ENCODE measurements at places on chromosomes 16 and 17.

- ATAC-seq, result no peak
Observed at GRCh38 chr17:79966681-79967080, 69.0 kb downstream of the TBC1D16 start.

DNA sequence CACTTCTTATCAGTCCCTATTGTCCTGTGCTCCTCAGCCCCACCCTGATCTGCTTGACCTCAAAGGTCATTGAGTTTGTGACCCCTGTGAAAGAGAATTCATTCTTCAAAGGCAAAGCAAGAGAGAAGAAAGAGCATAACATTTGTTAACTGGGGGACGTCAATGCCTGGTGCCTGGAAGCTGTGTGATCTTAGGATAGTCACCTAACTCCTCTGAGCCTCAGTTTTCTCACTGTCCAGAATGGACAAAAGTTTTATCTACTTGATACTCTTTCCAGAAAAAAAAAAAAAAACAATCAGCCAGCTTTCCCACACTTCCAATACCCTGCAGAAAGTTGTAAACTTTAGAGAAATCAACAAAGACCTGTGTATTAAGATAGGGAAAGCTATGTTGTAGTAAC lies 173.1 kb downstream of the C16orf78 start:
- no peak for ATAC-seq

DNA sequence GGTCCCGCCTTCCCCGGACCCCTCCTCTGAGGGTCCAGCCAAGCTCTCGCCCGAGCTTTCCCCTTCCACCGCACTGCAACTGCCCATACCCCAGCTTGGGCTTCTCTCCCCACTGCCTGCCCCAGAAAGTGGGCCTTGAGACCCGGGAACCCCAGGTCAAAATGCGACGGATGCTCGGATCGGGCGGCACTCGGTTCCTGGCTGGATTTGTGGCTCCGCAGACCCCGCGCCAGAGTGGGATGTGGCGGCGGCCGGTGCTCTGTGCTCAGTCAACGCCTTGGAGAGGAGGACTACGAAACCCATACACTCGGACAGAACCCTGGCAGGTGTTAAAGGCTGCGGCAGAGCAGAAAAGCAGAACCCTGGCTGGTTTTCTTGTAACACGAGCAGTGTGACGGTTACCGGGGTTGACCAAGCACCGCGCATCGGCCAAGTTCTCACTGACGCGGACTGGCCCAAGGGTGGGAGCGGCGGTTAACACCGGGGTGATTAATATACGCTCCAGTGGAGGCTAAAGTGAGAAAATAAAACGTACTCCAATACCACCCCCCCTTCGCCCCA lies 885 bp upstream of the SLFN13 start:
- ATAC-seq, result peak; percentile 55

GRCh38 chr16:322476-323143 lies 29.9 kb downstream of the AXIN1 start:
- ATAC-seq, result no peak

GRCh38 chr17:50635982-50636803 lies 1.5 kb downstream of the ABCC3 start:
- ATAC-seq, result no peak

DNA sequence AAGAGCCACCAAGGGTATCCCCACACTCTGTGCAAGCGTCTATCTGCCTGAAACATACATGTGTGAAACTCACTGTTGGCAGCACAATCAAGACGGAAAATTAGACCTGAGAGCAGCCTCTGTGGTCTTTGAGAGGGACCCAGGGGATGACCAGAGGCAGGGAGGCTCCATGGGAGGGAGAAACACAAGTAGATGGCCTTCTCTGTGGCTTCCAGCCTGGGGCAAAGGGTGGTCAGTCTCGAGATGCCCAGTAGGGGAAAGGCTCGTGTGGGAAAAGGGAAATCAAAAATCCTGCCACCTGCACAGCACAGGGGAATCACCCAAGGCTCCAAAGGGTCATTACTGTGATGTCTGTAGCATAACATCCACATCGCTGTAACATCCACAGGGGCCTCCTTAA lies 823.3 kb downstream of the KCNJ18 start:
- no peak for ATAC-seq

GRCh38 chr16:82936941-82937551 lies 310.3 kb downstream of the CDH13 start:
- no peak for ATAC-seq

DNA sequence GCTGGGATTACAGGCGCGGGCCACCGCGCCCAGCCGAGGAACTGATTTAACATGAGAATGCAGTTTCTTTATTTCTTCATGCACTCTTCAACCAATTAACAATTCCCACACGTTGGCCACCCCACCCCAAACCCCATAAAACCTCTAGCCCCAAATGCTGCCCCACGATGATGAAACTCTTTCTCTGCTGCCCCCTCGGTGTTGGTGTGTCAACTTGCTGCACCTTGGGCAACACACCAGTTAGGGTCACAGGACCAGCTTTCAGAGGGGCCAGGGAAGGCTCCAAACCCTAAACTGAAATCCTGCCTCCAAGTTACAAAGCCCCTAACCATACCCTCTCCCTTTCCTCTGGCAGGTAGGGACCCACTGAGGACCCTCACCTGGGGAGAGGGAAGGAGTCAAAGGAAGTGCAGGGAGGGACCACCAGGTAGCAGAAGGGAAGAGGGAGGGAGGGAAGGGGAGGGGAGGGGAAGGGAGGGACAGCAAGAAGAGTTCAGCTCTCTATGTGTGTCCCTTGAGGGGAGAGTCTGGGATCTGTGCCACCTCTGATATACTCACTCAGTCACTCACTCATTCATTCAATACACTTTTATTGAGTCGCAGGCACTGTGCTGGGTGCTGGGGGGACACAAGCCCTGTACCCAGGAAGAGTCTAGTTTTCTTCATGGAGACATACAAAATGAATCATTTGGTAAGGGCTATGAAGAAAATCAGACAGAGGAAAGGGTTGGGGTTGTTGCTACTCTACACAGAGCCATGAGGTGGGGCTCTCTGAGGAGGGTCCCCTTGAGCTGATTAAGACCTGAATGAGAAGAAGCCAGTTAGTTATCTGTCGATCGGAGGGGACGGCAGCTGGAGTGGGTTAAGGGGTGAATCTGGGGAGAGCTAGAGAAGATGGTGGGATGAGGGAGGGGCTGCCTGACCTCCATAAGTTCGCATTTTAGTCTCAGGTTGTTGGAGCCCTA lies 3.9 kb downstream of the PLXDC1 start:
- no peak for ATAC-seq

DNA sequence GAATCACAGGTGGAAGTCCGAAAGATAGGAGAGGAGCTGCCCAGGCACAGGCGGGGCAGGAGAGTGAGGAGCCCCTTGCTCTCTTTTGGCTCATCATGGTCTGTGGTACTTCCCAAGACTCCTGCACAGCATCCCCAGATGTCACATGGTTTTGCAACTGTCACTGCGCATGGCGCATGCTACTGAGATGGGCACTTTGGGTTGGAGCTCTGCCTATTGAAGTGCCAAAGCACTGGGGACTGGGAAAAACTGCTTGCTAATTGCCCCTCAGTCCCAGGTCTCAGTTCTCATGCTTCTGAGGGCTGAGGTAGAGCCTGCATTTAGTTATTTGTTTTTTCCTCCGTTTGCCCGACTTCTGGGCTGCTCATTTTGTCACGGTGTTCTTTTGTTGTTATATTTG lies 156.8 kb upstream of the CDH13 start:
- no peak for ATAC-seq

- peak; percentile 99 for ATAC-seq
Observed at GRCh38 chr16:22787466-22788192, 26.3 kb upstream of the HS3ST2 start.

DNA sequence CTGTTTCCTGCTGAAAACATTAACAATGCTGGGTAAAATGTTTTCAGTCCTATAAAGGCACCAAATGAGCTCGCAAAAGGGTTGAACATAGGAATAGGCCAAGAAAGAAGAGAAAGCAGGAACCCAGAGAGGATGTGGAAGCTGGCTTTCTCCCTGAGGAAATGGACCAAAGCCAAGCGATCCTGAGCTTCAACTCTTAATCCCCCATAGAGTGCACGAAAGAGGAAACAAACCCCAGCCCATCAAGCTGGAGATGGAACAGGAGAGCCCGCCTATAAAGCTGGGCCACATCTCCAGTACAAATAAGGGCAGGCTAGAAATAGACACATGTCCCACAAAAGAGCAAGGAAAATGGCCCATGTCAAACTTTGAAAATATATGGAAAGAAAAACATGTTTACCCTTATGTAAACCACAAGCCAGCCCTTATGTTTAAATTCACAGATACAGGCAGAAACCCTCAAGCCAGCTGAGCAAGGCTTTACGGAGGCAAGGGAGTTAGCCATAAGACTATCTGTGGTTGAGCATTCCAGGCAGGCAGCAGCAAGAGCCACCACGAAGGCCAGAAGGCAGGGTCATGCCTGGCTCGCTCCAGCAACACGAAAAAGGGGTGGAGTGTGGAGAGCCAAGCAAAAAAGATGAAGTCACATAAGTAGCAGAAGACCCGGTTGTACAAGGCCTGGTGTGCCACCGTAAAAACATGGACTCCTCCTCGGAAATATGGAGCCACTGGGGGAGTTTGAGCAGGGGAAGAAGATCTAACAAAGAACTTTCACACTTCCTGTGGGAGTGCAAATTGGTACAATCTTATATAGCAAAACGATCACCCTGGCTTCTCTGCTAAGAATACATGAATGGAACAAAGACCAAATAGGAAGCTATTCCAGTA lies 27.8 kb downstream of the COPRS start:
- no peak for ATAC-seq

GRCh38 chr17:16820979-16821543 lies 131.0 kb downstream of the CCDC144A start:
- no peak for ATAC-seq

- no peak for ATAC-seq
Observed at GRCh38 chr16:11576427-11577289, 10.1 kb downstream of the LITAF start.

GRCh38 chr16:50605733-50606430 lies 57.7 kb downstream of the NKD1 start:
- no peak for ATAC-seq

GRCh38 chr16:52544703-52545102 lies 2.2 kb downstream of the TOX3 start:
- no peak for ATAC-seq

DNA sequence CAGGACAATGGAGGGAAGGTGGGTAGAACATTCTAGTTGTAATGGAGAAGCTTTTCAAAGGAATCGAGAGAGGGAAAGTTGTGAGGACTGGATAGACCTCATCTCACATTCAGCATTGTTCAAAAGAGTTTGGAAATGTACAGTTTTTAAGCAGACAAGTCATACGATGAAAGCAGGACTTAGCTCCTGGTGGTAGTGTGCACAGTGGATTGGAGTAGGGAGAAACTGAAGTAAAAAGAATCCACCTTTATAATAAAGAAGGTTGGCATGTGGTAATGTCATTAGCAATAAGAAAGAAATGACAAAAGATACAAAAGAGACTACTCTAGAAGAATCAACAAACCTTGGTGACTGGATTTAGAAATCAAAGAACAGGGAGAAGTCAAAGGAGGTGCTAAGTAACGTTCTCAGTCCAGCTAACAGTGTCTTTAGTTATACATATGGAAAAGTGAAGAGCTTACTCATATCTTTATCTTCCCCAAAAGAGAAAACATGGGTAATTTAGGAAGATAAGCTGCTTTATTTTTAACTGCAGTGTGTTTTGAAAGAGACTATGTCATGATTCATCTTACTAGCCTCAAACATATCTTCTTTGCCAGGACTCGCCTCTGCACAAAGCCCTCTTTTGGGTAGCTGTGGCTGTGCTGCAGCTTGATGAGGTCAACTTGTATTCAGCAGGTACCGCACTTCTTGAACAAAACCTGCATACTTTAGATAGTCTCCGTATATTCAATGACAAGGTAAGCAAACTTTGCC lies 18.7 kb upstream of the EVI2A start:
- peak; percentile 80 for ATAC-seq

DNA sequence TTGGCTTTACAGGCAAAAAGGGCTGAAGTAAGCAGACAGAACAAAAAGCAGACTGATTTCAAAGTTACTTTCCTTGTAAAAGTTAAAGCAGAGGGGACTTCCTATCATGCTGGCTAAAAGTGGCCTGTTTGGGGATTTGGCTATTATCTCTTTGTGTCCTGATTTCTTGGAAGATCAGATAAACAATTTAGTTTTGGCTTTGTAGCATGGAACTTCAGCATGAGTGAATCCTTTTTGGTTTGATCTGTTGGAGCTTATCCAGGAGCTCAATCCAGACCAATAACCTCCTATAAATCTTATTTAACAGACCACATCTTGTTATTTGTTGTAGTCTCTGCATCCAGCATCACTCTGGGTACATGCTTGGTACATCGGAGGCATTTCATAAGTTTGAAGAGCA lies 8.9 kb upstream of the RNF112 start:
- ATAC-seq, result peak; percentile 62

- ATAC-seq, result no peak
Observed at GRCh38 chr17:17883801-17884200, 47.0 kb upstream of the SREBF1 start.

DNA sequence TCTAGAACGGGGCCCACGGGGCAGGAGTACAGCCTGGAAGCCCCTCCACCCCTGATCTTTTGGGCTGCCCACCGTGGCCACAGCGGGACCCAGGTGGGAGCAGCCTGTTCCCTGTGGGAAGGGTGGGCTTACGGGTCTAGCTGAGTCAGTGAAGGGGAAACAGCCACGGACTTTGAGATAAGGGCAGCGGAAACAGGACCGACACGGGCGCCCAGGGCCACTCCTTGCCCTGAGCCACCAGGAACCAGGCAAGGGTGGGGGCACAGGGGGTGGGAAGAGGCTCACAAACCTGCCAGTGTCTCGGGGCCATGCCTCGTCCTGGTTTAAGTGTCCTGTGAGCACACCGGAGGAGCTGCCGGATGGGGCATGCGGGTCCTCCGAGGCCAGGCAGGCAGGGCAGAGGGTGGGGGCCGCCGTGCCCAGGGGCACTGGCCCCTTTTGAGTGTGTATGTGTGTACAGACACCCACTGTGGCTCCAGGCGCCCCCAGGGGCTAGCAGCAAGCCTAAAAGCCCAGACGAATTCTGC lies 47.6 kb upstream of the PVALEF start:
- ATAC-seq, result no peak

DNA sequence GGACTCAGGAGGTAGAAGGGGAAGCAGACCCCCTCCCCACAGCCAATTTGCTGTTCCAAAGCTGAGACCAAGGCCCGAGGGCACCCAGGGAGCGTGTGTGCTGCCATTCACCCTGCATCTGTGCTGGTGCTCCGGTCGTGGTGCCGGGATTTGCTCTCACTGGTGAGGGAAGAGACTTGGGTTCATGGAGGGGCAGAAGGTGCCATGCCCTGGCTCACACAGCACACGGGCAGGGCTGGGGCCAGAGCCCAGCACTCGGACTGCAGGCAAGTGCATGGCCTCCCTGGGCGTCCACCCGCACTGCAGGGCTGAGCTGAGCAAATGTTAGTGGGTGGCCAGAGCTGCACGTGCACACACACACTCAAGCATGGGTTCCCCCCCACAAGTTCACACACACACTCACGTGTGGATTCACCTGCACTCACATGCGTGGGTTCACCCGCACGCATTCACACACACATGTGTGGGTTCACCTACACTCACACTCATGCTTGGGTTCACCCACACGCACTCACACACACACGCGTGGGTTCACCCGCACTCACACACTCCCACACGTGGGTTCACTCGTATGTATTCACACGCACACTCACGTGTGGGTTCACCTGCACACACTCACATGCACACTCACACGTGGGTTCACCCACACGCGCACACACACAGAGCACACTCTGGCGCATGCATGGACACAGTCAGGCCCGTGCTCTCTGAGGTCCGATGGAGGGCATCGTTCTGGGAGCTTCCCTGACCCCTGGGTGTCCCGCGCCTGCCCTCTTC lies 57.0 kb upstream of the CBFA2T3 start:
- ATAC-seq, result no peak

- no peak for ATAC-seq
Observed at GRCh38 chr16:71754108-71754507, 29.6 kb upstream of the PHLPP2 start.

- ATAC-seq, result peak; percentile 88
Observed at GRCh38 chr17:71764505-71764904, 356.3 kb upstream of the SOX9 start.

GRCh38 chr17:51261024-51261963 lies 948 bp downstream of the UTP18 start:
- ATAC-seq, result peak; percentile 5

Data from SK-N-SH treated with all-trans-retinoic acid at 6 μM for 48 hours (cell line).